ENCODE measurements at places on chromosomes 11 and 22.

- peak; percentile 59 for DNase-seq
These were observed 29.8 kb upstream of the CREB3L1 start for GRCh38 chr11:46247659-46248058.

- no peak for DNase-seq
These were observed 1.2 kb downstream of the DGCR2 start for GRCh38 chr22:19120829-19121630.

DNA sequence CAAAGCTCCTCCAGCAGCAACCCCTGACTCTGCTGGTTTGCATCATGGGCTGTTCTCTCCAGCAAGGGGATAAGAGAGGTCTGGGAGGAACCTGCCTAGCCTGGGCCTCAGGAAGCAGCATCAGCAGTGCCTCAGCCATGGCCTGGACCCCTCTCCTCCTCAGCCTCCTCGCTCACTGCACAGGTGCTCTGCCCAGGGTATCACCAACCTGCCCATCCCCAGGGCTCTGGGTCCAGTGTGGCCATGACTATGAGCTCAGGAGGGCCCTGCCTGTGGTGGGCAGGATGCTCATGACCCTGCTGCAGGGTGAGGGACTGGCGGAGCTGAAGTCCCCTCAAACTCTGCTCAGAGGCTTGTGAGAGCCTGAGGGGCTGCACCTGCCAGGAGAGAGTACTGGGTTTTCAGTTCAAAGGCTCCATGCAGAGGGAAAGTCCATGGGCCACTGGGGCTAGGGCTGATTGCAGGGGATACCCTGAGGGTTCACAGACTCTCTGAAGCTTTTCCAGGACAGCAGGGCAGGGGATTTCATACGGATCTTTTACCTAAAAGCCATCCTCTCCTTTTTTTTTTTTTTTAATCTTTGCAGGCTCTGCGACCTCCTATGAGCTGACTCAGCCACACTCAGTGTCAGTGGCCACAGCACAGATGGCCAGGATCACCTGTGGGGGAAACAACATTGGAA lies 115.8 kb upstream of the IGLL5 start:
- no peak for DNase-seq

DNA sequence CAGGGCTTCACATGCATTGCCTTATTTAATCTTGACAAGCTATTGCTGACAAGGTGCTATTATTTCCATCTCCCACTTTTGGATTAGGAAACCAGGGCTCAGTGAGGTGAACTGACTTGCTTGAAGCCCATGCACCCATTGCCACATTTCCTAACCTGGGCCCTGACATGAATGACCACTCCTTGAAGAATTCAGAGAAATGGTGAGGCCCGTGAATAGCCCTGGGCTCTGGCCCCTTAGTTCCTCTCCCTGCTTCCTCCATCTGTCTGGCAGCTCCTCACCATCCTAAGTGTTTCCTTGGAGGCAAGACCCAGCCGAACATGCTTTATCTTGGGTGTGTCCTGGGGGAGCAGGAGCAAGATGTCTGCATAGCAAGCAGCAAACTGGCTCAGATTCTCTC lies 56.1 kb upstream of the NECTIN1 start:
- no peak for DNase-seq

- DNase-seq: no peak
These were observed 34.7 kb downstream of the LUZP2 start for GRCh38 chr11:24531528-24531927.

GRCh38 chr11:88188932-88189253 lies 13.7 kb upstream of the RAB38 start:
- no peak for DNase-seq

DNA sequence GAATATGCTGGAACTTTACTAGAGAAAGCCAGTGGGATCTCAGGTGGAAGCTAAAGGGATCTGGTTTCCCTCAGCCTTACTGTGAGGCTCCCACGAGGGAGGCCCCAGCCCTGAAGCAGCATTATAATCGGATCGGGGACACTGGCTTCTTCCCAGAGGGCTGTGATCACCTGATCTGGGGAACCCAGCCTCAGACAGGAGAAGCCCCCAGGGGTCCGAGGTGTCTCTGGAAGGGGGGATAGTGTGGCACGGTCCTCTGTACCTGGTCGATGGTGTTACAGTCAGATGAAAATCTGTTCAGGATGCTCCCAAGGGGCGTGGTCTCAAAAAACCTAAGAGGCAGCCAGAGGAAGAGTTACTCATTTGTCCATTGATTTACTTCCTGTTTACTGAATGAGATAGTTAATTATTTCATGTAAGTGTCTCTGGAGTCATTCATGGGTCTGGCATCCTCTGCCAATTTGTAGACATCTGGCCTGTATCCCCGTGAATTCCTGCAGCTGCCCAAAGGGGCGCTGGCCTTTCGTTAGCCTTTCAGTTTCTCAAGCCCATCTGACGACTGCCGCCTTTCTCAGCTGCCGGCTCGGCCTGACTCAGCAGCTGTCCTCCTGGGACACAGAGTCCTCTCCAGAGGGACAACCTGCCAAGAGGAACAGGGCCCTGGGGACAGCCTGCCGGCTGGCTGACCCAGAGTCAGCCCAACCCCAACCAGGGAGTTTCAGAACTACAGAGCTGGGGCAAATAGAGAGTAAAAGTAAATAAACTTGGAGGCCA lies 17.0 kb upstream of the KCNJ11 start:
- no peak for DNase-seq

DNA sequence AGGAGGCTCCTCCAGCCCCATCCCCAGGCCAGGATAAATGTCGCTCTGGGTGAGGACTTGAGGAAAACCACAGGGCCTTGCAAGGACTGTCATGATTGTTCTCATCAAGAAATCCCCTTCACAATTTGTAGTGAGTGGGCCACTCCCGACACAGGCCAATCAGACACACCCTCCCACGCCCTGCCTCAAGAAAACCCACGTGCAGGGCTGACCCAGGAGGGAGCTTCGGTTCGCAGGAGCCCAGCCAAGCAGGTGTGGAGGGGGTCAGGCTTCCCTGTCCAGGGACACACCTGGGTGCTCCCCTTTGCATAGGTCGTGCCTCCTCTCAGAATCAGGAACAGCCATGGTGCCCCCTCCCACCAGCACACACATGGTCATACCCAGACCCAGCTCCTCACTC lies 43.2 kb downstream of the SHANK2 start:
- DNase-seq: no peak

DNA sequence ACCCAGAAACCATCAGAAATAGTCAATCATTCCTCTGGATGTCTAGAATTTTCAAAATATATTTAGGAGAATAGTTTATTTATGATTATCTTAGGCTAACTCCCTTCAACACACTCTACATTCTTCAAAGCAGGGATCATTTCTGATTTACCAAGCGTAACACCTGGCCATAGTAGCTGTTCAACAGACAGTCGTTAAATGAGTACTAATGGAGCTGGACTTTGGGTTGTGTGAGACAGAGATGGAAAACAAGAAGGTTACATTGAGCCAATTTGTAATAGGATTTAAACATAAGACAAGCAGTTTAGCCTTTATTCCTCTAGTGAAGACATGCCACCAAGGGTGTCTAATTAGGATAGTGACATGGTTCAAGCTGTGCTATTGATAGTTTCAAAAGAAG lies 129.2 kb upstream of the ANO3 start:
- no peak for DNase-seq

Data from DMS79 treated with DMSO at 0.1 percent for 48 hours (cell line).